ENCODE measurements at places on chromosomes 1 and 21.

DNA sequence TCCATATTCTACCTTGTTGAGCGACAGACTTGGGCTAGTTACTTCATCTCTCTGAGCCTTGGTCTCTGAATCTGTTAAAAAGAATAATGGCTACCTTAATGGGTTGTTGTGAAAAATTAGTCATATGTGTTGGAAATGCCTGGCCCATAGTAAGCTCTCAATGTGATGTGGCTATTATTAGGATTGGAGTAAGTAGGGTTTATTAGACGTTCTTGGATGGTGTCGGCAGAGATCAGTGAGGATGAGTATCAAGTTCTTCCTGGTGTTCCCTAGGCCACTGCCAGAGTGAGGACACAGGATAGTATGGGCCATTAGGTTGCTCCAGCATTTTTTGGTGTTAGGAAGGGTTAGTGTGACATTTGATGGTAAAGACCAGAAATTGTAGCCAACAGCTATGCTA lies 121.1 kb upstream of the DUSP10 start:
- DNase-seq = no peak

- DNase-seq = no peak
Observed at GRCh38 chr1:168224991-168225390, 813 bp upstream of the SFT2D2 start.

DNA sequence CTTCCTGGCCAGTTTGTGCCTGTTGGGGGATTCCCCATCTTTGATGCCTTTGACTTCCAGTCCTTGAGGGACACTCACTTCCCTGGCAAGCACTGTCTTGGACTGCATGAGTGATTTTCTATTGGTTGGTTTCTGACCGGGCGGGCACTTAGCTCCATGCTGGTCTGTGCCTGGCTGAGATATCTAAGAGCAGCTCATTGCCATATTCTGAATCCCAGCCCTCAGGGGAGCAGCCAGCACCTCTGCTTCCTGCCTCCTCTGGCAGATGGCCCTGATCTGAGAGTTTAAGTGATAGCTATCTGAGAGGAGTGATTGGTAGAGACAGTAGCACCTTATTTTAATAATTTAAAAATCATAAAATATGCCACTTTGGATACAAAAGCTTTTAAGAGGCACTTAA lies 52.5 kb downstream of the DISC1 start:
- DNase-seq = no peak

DNA sequence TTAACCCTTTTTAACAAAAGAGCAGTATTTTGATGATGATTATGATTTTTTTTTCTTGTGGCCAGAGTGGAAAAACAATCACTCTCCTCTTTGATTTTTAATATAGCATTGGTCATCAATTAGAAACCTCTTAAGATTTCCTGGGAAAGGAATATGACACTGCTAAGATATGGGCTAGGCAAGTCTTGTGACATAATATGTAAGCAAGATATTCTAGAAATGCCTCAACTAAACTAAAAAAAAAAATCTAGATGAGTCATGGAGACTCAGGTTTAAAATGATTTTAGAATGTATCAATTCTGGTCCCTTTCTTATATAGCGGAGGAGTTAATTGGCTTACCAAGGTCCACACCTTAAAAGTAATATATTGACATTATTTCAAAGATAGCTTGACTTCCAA lies 60.3 kb upstream of the JUN start:
- DNase-seq = no peak

GRCh38 chr1:208251015-208251414 lies 6.8 kb upstream of the PLXNA2 start:
- DNase-seq = no peak

GRCh38 chr1:106055855-106056254 lies 1000.6 kb upstream of the PRMT6 start:
- no peak for DNase-seq

- peak; percentile 86 for DNase-seq
Observed at GRCh38 chr1:222618001-222618879, at the start of gene MIA3. MIA3 (plus strand) TSS chr1:222618097; CDS start chr1:222618111, 14 bp downstream.

GRCh38 chr1:246515390-246516005 lies 8.4 kb upstream of the SMYD3 start:
- no peak for DNase-seq

DNA sequence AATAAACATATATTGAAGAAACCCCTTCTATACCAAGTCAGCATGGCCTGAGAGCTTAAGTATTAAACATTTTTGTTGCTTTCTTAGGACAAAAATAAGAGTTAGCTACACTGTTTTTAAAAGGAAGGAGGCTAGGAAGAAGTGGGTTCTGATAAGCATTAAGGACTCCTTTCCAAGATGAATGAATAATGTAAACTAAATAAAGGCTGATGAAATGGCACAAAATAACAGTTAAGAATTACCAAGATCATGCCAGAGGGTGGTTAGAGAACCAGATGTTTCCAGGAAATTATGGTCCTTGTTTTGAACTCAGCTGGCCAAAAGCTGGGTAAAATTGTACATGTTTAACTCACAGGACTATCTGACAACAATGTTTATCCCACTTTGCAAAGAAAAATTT lies 114.1 kb upstream of the ETS2 start:
- DNase-seq = no peak

- no peak for DNase-seq
Observed at GRCh38 chr21:37358397-37358796, 8.2 kb upstream of the DYRK1A start.

DNA sequence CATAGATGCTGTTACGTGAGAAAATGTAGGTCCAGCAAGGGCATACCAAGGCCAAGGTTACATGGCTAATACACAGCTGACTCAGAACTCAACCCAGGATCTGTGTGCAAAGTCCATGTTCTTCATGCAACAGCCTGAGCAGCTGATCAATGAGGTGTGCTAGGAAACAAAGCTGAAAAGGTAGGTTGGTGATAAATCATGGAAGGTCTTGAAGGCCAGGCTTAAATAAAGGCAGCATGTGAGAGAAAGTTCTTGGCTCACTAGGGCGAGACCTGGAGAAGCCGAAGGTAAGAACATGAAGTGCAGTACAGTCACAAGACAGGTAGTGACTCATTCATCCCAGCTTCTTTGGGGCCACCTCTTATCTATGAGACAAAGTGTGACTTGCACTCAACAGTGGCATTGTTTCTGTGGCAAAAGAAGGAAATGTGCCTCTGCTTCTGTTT lies 33.4 kb downstream of the TLR5 start:
- no peak for DNase-seq

- DNase-seq = no peak
Observed at GRCh38 chr1:110877776-110878175, 4.8 kb downstream of the CD53 start.

DNA sequence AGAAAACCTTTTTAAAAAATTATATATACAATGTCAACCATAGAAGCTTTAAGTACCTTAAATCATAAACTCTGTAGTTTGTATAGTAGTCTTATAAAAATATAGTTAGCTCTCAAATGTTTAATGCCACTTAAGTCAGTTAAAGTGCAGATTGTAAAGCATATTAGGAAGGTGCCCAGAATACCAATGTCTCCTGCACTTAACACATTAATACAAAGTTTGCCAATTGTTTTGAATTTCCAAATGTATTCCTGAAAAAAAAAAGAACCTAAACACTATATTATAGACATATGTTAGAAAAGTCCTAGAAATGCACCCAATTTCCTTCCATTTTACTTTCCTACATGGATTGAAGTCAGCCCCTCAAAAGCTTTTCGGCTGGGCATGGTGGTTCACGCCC lies 12.1 kb downstream of the F3 start:
- DNase-seq = no peak

DNA sequence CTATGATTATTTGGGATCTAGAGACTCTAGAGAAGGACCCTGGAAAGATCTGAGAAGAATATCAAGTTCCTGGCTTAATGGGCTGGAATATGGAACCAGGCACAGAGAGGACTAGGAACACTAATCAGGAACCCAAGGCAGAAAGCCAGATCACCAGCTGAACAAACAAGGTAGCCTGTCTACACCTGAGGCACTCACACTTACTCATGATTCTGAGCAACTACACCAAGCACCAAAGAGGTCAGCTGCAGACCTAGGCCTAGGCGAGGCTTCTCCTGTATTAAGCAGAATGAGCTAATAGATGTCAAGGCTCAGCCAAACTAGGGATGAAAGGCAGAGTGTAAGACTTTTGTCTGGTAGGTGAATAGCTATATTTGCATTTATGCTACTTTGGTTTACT lies 368.1 kb downstream of the LTN1 start:
- DNase-seq = no peak

DNA sequence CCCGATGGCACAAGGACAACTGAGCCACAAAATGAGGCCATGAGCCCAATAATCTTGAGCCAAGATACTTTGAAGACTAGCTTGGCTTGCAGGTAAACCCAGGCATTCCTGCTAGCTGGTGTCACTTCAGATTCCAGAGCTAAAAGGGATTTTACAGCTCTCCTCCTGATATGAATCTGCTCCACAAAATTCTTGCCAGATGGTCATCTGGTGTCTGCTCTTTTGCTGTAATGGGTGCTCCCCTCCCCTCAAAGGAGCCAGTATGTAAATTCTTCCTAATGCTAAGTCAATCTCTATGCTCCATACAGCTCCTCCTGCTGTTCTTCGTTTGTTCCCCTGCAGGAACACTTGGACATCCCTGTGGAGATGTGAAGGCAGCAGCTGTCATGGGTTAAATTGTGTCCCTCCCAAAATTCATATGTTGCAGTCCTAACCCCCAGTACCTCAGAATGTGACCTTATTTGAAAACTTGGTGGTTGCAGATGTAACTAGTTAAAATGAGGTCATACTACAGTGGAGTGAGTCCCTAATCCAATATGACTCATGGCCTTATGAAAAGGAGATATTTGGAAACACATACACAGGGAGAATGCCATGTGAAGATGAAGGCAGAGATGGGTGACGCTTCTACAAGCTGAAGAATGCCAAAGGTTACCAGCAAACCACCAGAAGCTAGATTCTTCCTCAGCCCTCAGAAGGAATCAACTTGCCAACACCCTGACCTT lies 180.6 kb upstream of the PALMD start:
- no peak for DNase-seq

- DNase-seq = no peak
Observed at GRCh38 chr1:225462714-225463574, 35.1 kb upstream of the LBR start.

DNA sequence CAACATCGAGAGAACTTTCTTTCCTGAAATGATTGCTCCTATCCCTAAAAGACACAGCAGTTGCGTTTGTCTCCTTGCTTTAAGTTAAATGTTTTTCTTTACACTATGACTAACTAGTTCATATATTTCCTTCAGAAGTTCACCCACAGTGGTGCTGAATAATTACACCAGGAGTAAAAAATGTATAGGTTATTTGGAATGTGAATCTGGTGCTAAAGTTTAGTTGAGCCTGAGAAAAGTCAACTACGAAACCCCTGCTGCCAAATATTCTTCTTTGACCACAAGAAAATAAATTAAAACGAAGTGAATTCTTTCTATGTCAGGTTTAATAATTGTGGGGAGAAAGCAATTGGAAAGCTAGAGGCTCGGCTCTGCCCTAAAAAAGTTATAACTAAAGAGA lies 52.8 kb downstream of the C4BPA start:
- no peak for DNase-seq

- peak; percentile 75 for DNase-seq
Observed at GRCh38 chr1:52553362-52554266, 722 bp upstream of the TUT4 start.

DNA sequence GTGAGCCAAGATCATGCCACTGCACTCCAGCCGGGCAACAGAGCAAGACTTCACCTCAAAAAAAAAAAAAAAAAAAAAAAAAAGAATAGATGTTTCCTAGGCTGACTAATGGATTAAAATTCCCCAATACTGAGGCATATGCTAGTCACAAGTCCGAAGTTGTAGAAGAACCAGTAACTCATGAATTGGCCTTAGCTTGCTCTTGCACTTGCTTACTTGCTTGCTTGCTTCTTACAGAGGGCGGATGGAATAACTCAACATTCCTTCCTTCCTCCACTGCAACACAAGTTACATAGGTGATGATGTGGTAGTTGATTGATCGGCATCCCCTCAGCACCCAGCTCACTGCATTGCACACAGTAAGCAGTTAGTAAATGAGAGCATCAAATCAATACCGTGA lies 2.8 kb upstream of the TARS2 start:
- no peak for DNase-seq

DNA sequence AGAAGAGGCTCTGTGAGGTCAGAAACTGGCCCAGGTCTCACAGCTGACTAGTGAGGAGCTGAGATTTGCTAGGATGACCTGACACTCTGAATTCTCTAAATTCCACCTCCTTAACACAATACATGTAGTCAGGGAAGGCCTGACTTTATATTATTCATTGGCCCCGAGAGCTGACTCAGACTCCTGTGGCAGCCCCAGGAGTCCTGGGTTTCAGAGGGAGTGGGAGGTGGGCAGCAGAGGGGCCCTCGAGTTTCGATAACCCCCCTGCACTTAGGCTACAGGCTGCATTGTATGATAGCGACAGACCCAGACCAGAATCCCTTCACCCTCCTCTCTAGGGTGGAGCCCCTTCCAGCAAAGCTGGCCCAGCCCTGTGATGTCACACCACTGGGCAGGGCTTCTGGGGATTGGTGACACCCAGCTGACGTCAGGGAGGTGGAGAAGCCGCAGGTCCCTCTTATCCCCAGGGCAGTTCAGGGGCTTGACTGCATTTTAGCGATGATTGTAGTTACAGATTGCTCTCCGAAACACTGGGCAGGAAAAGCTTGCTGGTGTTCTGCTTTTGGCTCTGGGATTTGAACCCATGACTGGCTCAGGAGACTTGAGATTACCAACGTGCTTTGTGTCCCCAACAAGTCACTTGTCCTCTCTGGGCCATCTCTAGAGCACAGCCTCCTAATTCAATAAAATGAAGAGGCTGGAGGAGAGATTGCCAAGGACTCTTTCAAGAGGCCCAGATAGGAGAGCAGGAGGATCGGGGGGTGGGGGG lies 17.0 kb upstream of the GPR37L1 start:
- DNase-seq = peak; percentile 72

- no peak for DNase-seq
Observed at GRCh38 chr1:159206110-159206509, 1.4 kb downstream of the ACKR1 start.

DNA sequence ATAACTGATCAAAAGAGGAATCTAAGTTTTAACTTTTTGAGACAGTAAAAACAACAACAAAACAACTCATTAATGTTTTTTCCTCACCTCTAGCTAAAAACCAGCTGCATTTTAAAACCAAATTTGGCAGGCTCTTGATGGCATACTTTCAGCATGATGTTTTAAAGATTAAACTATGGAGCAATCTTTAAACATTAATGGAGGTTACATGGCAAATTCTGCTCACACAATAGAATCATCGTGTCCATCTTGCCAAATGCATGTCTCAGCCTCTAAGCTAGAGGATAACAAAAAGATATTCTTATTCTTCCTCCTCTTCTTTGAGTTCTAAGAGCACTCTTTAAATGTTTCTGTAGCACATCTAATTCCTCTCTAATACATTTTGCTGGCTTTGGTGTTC lies 579.8 kb upstream of the PKN2 start:
- DNase-seq = no peak

GRCh38 chr1:43441894-43442637 lies 11.7 kb downstream of the HYI start:
- DNase-seq = no peak

GRCh38 chr1:184813528-184814089 lies 59.0 kb upstream of the EDEM3 start:
- DNase-seq = no peak

- no peak for DNase-seq
Observed at GRCh38 chr1:96080925-96081324, 640.7 kb upstream of the PTBP2 start.

GRCh38 chr1:150760013-150760412 lies 5.6 kb downstream of the CTSS start:
- no peak for DNase-seq

GRCh38 chr1:199691540-199691939 lies 336.0 kb upstream of the NR5A2 start:
- peak; percentile 24 for DNase-seq

- no peak for DNase-seq
Observed at GRCh38 chr1:116945996-116946395, 36.3 kb downstream of the PTGFRN start.

Measured in H54 (cell line).